PC-3 (cell line): ENCODE measurements at places on chromosomes 1 and 21.
A peak's percentile ranks its signal among the peaks of the same experiment; 100 is the strongest.

DNA sequence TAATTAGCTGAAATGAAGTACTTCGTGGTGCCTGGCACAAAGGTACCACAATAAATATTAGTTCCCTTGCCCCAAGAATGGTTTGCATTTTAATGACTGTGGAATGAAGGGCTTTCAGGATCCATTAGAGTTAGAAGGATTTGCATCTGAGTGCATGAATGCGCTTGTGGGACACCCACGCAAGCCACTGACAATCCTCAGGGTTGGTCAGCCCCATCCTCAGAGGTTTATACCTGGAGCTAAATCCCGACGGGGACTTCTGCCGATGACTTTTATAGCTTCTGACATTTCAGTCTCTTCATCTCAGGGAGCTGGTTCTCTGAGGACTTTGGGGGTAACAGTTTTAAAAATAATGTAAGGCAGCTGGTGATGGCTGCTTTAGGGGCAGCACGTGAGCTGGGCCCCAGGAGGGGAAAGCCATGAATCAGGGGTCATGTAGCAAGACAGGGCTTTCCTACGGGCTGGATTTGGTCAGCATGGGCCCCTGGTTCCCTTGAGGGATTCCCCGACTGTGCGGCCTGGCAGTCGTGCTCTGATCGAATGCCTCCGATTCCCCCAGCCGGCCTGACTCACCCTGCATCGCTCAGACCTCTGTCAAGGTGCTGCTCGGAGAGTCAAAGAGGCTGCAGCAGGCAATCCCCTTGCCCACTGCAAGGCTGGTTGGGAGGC is 20.8 kb upstream of the IL10 start:
- DNase-seq, result no peak

DNA sequence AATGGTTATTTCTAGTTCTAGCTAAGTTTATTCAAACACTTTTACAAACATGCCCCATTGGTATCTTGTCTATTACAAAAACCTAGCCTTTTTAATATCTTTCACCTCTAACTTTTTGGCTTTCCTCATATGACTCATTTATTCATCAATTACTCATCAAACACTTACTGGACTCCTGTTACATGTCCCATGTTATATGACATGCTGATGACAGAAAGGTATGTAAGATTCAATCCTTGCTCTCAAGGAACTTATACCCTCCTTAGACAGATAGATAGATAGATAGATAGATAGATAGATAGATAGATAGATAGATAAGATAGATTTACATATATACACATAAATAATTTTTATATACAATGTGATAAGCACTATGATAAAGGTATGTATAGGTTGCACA is 33.9 kb upstream of the INSL5 start:
- peak; percentile 38 for DNase-seq

- DNase-seq, result no peak
Measured at GRCh38 chr1:168243198-168243597, 17.4 kb downstream of the SFT2D2 start.

GRCh38 chr1:165484532-165484931 is 39.6 kb upstream of the RXRG start:
- DNase-seq, result no peak

DNA sequence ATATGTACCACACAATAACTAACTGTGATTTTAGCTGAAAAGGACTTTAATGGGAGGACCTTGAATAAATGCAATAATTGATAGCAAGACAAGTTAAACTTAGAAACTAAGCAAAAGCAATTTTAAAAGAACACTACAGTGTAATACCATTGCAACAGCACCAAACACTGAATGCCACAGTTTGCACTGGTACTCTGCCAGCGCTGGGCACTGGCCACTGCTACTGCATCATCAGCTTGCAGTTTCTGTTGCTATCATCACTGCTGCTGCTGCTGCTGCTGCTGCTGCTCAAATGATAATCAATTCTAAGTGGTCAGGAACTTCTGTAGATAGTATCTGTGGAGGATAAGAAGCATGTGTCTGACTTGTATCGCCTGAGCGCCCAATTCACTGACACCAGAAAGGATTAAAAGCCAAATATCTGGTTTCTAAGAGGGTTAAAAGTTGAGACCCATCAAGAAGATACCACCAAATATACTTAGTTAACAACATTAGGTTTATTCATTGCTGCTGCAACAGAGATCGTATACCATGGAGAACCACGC is 306.9 kb downstream of the LRRC40 start:
- no peak for DNase-seq

- no peak for DNase-seq
Measured at GRCh38 chr1:153546371-153546770, 765 bp upstream of the S100A4 start.

DNA sequence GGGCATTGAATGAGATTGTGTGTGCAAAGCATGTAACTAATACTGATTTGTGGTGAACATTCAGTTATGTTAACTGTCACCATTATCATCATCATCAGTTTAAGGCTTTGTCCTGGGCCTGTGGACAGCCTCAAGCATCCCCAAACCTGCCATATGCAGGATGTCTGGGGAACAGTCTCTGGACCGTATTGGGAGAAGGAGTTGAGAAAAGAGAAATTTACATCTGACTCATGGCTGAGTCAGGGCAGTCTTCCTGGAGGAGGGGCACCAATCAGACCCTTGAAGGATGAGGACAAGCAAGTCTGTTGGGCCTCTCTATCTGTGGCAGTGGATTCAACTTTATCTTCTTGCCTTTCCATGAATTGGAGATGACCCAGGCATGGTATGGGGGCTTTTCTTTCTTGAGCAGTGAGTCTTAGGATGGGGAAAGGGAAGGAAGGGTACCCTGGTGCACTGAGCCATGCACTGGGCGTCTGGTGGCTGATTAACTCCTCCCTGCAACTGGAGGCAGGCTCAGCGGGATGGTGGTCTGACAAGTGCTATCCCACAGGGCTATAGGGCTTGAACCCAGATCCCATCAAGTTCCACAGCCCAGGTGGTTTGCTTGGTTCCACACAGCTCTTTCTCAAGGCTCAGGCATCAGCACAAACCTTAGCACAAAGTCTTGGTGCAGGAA is 2.9 kb downstream of the PADI3 start:
- DNase-seq, result peak; percentile 80

DNA sequence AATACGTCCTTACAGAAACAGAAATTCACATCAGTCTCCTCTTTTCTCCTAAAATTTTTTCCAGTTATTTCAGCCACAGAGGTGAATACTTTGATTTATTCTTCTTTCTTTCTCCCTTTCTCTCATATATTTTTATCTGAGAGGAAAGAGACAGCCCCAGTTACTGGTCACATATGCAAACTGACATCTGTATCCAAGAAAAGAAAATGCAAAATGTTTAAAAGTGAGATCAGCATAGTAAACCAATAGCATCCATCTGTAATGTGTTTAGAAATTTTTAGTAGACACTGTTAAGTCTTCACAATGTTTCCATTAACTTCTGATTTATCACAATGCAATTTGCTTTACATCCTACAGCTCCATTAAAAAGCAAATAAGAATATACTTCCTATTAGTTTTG is 53.5 kb downstream of the NTNG1 start:
- no peak for DNase-seq

DNA sequence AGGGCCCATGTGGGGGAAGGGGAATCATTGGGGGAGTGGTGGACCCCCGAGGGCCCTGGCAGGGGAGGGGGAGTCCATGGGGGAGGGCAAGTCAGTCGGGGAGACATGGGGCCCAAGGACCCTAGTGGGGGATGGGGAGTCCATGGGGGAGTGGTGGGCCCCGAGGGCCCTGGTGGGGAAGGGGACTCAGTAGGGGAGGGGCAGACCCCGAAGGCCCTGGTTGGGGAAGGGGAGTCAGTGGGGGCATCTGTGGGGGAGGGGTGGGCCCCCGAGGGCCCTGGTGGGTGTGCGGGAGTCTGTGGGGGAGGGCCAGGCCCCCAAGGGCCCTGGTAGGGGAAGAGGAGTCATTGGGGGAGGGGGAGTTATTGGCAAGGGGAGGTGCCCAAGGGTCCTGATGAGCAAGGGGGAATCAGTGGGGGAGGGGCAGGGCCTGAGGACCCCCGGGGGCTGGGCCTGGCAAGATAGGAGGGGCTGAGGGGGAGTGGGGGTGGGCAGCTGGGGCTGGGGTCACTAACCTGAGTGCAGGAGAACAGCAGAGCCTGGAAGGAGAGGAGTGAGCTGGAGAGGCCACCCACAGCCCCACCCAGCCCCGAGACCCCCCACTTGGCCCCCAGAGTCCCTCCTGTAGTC is 2.1 kb downstream of the MXRA8 start:
- no peak for DNase-seq

DNA sequence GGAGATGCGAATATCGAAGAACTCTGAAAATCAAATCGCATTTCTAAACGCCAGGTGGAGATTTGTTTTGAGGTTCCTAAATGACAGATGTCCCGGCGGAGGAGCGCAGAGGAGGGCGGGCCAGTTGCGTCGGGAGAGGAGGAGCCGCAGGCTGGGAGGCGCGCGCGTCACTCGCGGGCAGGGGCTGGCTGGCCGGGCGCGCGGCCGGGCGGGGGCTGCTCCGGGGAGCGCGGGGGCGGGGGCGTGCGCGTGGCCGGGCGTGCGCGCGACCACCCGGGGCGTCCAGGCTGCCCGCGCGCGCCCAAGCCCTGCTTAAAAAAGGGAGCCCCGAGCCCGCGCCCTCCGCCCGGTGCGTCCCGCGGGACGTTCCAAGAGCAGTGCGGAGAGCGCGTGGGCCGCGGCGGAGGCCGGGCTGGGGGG is 47.3 kb downstream of the H3-3A start:
- DNase-seq, result peak; percentile 97

DNA sequence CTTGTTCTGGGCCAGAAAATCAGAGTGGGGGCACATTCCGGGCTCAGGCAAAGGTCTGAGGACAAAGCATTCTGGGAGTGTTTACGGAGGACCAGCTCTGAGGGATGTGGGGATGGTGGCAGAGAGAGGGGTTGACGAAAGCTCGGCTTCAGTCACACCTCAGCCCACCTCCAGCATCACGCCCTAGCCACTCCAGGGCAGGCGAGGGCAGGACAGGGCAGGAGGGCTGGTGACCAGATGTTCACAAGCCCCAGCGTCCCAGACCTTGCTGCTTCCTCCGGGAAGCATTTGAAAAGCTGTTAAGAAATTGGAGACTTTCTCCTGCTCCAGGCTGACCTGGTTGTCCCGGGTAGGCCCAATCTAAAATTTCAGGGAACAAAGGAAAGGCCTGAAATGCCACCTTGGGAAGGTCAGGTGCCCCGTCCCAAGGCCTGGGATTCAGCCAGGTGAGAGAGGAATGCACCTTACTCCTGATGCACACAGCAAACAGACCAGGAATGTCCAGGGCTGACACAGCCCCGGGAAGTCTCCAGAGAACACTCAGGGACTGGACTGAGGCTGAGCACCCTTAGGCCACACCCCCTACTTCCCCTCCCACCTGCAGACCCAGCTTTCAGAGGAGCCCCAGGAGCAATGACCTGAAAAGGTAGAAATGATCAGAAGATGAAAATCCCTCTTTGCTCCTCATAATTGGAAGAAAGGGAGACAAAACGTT is 71.9 kb upstream of the KLHDC7A start:
- no peak for DNase-seq

DNA sequence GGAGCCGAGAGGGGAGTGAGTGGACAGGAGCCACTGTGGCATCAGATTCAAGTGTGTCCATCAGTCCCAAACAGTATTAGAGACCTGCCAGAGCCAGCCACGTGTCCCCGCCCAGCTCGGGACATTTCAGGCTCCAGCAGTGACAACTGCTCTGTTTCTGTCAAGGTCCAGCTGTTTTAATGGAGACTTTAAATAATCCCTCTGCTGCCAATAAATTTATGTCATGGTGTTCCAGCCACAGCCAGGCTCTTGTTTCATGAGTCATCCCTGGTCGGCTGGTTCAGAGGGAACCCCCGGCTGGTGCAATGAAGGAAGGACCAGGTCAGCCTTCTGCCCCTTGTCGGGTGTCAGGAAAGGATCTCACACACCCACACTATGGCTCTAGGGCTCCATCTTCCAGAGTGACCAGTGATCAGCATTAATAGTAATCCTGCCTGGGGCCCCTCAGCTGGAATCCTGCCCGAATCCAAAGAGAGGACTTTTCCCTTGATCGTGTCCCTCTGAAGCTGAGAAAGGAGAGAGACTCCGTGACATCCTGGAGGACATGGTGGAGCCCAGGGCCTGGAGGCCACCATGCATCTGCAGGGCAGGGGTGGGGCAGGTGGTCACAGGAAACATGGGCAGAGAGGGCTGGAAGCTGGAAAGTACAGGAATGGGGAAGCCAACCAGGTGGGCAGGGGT is 197.3 kb downstream of the MATN1 start:
- peak; percentile 67 for DNase-seq

- no peak for DNase-seq
Measured at GRCh38 chr1:232591344-232591743, 38.6 kb downstream of the SIPA1L2 start.

- DNase-seq, result no peak
Measured at GRCh38 chr1:1753607-1754005, 24.7 kb downstream of the NADK start.

DNA sequence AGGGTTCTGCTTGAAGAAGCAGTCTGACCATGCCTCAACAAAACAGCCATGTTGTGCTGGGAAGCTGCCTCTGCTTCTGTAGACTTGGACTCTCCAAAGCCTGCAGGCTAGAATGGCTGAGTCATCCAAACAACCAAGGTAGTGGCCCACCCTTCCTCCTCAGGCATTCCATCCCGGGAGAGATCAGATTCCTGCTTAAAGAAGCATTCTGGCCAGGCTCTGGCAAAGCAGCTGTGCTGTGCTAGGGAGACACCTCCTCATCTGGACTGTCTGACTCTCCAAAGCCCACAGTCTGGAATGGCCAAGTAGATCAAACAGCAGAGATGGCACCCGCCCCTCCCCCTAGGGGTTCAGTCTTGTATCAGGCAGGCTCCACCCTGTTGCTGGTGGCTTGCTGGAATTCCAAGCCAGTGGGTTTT is 38.3 kb upstream of the F3 start:
- DNase-seq, result peak; percentile 96

GRCh38 chr1:48761411-48761810 is 15.3 kb downstream of the BEND5 start:
- DNase-seq, result peak; percentile 46

DNA sequence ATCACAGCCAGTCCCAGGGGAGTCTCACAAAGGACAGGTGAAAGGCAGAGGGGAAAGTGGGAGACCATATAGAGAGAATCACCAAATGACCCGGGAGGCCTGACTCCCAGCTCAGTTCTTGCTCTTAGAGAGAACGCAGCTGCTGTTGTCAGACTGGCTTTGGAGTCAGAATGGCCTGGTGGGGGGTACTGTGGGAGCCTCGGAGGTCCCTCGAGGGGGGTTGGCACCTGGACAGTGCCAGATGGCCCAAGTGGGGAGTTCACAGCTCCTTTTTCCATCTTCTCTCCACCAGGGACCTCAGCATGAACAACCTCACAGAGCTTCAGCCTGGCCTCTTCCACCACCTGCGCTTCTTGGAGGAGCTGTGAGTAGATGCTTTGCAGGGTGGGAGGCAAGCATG is 31.5 kb downstream of the LGR6 start:
- DNase-seq, result no peak

- no peak for DNase-seq
Measured at GRCh38 chr21:41349619-41350390, 12.0 kb upstream of the MX2 start.

GRCh38 chr1:151981178-151981525 is 12.5 kb downstream of the S100A10 start:
- DNase-seq, result peak; percentile 36

GRCh38 chr1:185040408-185040735 is 5.0 kb upstream of the RNF2 start:
- DNase-seq, result no peak
